Heart right ventricle (tissue), 16 donors: ENCODE measurements at places on chromosomes 16 and 17. TPM values are rescaled to one million over a fixed set of nuclear protein-coding genes. Genes with fewer than 3 reads are reported as not detected.

GRCh38 chr16:59296888-59297287 lies 562.8 kb upstream of the GOT2 start:
- no peak overlapping the region for H3K4me3 ChIP-seq
- no peak overlapping the region for H3K27ac ChIP-seq
- H3K27me3 ChIP-seq = no peaks in the 10 kb centered on the region
- no peaks in the 10 kb centered on the region for H3K36me3 ChIP-seq

GRCh38 chr17:73952480-73953205 lies 250.8 kb upstream of the RPL38 start:
- H3K27ac ChIP-seq = no peak overlapping the region
- H3K27me3 ChIP-seq = peaks cover 52% of the 10 kb centered on the region
- H3K4me1 ChIP-seq = peaks cover 13% of the 10 kb centered on the region
- peak; percentile 23 for DNase-seq
- H3K4me3 ChIP-seq = peak overlapping the region; percentile 41

GRCh38 chr16:79537584-79537983 lies 63.0 kb downstream of the MAF start:
- H3K4me1 ChIP-seq = peaks cover 10% of the 10 kb centered on the region
- no peak for DNase-seq
- no peak overlapping the region for H3K27ac ChIP-seq
- no peaks in the 10 kb centered on the region for H3K27me3 ChIP-seq

DNA sequence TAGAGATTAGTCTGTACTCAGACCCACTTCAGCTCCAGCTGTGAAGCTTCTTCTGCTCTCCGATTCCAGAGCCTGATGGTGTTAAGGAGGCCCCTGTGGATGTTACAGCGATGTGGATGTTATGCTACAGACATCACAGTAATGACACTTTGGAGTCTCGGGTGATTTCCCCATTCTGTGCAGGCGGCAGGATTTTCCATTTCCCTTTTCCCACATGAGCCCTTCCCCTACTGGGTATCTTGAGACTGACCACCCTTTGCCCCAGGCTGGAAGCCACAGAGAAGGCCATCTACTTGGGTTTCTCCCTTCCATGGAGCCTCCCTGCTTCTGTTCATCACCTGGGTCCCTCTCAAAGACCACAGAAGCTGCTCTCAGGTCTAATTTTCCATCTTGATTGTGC lies 78.3 kb downstream of the KCNJ12 start:
- H3K27ac ChIP-seq = no peak overlapping the region
- H3K36me3 ChIP-seq = no peaks in the 10 kb centered on the region
- no peaks in the 10 kb centered on the region for H3K27me3 ChIP-seq
- H3K4me3 ChIP-seq = no peak overlapping the region

- no peaks in the 10 kb centered on the region for H3K27me3 ChIP-seq
- no peak for DNase-seq
- H3K36me3 ChIP-seq = no peaks in the 10 kb centered on the region
- no peaks in the 10 kb centered on the region for H3K4me1 ChIP-seq
These were observed 9.9 kb downstream of the CLEC19A start for GRCh38 chr16:19295393-19295792.

Gene ZNF652
- 18.7 TPM for total RNA-seq
